Ammon's horn (tissue), 1 donor: ENCODE measurements at places on chromosomes 5 and 9.

GRCh38 chr9:25472681-25473080 lies 205.6 kb downstream of the TUSC1 start:
- DNase-seq: no peak

DNA sequence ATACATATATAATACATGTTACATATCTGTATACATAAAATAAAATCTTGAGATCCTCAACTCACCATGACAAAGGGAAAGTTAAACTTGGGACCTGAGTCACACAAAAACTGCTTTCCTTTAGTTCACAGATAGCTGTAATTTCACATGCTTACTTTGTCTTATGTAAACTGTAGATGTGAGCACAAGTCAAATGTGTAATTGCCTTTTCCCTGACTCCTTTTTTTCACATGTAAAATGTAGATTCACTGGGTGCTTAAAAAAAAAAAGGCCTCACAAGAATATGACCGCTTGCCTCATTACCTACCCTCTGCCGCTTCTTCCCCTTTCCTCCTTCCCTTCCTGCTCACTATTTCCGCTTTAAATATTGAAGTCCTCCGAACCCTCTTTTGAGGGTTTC lies 21.9 kb upstream of the FAM169A start:
- no peak for DNase-seq

- no peak for DNase-seq
These were observed 158.4 kb upstream of the MPDZ start for GRCh38 chr9:13437866-13438265.

- DNase-seq: no peak
These were observed 170.4 kb downstream of the RFK start for GRCh38 chr9:76223749-76224340.

DNA sequence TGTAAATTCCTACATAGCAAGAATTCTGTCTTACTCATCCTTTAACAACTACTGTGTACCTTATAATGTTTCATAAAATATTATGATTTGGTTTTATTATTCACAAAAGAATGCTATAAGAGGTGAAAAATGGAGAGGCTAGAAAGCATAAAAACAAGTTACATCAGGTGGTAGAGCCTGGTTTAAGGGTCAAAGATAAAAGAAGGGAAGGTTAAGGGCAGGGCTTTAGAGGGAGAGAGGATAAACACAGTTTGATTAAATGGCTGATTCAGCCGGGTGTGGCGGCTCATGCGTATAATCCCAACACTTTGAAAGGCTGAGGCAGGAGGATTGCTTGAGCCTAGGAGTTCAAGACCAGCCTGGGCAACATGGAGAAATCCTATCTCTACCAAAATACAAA lies 40.4 kb upstream of the HSPB3 start:
- no peak for DNase-seq

- no peak for DNase-seq
These were observed 475.2 kb downstream of the HINT1 start for GRCh38 chr5:130689831-130690230.

- DNase-seq: no peak
These were observed 18.4 kb downstream of the NXNL2 start for GRCh38 chr9:88553350-88553749.
